ENCODE measurements at places on chromosomes 6 and 20.
A peak's percentile ranks its signal among the peaks of the same experiment; 100 is the strongest.

GRCh38 chr20:11496380-11496779 lies 421.3 kb upstream of the BTBD3 start:
- DNase-seq, result no peak

DNA sequence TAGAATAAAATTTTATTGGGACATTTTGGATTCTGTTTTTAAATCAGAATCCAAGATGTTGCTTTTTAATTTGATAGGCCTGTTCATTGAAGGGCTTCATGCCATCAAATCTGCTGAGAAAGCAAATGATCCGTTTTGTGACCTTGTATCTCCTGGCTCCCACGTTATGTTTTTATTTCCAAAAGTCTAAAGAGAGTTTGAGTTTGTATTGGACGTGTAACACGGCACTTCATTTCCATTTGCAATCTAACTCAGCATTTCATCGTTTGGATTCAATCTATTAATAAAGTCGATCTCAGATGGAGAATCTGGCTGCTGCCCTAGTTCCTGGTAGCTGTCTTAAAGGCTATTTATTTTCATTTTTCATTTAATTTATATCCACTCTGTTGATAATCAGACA lies 17.0 kb downstream of the KIF25 start:
- no peak for DNase-seq

- DNase-seq, result no peak
These were observed 886 bp upstream of the NFATC2 start for GRCh38 chr20:51543422-51543788.

DNA sequence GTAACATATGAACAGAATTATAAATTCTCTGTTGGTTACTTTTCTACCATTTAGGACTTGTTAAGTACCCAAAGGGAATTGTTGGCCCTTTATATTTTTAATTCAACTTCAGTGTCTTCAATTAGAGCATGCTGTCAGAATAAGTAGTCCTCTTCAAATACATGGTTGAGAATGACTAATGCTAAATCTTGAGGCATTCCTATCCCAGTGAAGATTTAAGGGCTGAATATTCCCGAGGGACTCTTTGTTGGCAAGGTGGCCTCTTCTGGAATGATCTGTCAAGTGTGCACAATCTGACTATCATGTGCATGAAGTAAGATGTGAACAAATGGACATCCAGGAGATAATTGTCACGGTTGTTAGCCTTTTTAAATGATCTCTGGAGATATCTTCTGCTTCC lies 421.7 kb downstream of the BMP2 start:
- DNase-seq, result no peak

GRCh38 chr6:154238831-154239230 lies 117.8 kb downstream of the IPCEF1 start:
- DNase-seq, result no peak

GRCh38 chr20:57079031-57080005 lies 187.1 kb downstream of the BMP7 start:
- no peak for DNase-seq

DNA sequence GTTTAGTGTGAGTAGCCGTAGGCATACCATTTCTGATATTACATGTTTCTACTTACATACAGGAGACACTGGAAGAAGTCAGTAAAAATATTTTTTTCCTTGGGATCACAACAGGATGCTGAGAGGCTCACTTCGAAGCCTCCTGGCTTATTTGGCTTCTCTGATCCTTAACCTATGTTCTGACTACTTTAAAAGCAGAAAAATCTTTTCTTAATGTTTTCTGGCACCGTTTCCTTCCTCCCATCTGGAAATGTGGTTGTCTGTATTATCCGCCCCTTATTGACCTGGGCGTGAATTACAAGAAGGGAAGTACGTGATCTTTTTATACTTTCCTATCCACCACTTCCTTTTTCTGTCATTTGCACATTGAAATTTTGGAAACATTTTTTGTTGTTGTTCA lies 379.6 kb downstream of the COL12A1 start:
- DNase-seq, result no peak

DNA sequence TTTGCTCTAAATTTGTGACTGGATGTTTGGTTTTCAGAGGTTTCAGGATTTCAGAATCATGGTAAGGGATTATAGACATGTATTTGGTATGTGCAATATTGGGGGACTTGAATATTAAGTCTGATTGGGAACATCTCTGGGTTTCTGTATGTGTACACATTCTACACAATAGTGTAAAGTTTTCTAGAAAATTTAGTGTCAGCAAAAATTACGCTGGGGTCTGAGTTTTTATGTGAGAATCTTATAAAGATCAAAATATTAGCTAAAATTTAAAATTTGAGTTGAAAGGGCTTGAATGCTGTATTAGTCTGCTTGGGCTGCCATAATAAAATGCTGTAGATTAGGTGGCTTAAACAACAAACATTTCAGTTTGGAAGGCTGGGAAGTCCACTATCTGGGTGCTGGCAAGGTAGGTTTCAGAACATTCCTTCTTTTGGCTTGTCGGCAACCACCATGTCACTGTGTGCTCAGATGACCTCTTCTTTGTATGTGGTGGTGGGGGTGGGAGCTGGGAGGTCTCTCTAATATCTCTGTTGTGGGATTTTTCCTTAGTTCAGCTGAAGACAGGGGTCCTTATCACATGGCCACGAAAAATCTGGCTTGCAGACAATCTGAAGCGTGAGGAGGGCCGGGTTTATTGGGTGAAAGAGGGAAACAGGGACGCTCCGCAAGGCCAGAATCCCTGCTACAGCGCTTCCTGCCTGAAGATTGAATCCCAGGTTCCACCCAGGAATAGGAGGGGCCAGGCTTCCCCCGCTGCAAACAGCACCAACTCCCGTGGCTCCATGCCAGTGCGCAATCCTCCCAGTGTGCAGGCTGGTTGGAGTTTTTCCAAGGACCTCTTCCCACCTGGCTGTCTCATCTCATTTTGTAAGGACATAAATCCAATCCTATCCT lies 299.7 kb downstream of the PLCB1 start:
- DNase-seq, result no peak

- no peak for DNase-seq
These were observed 220.0 kb downstream of the GRIK2 start for GRCh38 chr6:101613556-101613955.

- no peak for DNase-seq
These were observed 12.4 kb upstream of the KIAA0408 start for GRCh38 chr6:127471379-127472255.

DNA sequence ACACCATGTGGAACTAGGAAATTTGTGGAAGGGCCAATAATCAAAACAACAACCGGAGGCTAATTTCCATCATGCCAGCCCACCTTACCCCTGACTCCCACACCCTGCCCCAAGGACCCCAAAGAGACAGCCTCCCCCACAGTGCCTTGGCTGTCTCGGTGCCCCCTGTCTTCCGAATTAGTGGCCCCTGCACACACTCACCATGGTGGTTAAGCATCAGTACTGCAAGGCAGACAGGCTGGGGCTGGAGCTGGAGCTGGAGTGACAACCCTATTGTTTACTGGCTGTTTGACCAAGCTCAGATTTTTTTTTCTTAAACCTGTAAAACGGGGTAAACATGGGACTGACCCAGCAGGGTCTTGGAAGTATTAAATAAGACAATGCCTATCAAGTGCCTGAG lies 238.0 kb downstream of the TFAP2C start:
- DNase-seq, result no peak

GRCh38 chr6:18431581-18431980 lies 44.4 kb downstream of the RNF144B start:
- DNase-seq, result no peak

DNA sequence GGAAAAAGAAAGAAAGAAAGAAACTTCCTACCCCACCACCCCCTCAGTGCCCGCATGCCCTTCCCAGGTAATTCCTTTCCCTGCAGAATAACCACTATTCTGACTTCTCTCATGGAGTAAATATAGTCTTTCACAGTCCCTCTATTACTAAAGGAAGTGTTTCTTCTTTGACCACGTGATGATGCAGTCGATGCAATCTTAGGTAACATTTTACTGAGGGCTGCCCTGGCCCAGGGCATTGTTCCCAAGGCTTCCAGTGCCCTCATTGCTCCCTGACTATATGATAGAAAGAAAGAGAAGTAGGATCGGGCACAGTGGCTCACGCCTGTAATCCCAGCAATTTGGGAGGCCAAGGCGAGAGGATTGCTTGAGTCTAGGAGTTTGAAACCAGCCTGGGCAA lies 29.1 kb downstream of the ARHGAP40 start:
- no peak for DNase-seq

DNA sequence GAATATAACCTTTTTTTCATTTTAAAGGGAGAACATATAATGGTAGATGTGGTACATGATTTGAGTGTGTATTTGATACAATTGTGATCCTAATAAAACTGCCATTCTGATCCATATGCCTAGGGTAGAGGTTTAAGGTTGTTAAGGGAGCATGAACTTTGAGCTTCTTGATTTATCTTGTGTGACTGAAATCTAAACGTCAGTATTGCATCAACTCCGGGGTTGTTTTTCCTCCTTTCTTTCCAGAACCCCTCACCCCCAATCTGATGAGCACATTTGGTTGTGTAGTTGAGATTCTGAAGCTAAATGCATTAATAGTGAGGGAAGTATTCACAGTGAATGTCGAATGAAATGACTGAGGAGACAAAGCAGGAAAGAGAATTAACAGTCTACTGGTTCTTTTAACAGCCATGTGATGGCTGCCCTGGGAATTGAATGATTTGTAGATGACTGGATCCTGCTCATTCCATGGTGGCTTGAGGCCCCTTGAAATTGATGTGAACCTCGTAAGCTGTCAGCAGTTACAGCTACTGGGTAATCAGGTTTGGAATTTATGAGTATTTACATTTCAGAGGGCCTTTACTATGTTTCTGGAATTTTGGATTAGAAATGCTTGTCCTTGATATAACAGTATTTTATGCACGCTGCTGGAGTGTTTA lies 44.8 kb downstream of the FARS2 start:
- DNase-seq, result no peak

DNA sequence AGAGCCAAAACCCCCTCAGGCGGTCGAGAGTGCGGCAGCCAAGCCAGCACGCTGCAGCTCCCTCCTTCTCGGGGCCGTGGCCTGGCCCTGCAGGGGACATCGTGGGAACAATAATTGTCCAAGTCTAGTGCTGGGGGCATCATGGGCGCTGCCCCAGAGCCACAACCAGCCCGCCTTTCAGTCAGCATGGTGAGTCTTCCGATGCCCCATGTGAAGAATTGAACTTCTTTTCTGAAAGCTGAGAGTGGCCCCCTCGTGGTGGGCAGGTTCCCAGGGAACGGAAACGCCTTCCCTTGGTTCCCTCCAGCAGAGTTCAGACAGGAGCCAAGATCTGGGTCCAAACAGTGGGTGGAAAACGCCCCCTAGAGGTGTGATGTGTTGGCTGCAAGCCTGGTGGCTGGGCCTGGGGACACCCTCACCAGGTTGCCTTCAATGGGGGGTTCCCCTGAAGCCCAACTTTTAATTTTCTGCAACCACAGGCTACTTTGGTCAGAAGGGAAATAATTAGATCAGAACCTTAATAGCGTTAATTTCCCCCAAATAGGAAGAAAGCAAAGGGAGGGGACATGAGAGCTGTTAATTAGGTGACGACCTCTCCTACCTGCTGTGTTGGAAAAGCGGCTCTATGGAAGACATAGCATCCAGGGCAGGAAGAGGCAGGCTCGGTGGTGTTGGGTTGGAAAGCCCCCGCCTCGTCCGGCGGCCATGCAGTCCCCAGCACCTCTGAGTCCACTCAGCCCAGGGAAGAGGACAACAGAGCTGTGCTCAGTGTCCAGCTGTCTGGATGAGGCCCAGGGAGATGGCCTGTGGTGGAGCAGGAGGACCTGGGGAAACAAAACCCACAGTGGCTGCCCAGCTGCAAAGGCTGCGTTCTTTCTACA lies 4.7 kb upstream of the MRGBP start:
- peak; percentile 64 for DNase-seq

DNA sequence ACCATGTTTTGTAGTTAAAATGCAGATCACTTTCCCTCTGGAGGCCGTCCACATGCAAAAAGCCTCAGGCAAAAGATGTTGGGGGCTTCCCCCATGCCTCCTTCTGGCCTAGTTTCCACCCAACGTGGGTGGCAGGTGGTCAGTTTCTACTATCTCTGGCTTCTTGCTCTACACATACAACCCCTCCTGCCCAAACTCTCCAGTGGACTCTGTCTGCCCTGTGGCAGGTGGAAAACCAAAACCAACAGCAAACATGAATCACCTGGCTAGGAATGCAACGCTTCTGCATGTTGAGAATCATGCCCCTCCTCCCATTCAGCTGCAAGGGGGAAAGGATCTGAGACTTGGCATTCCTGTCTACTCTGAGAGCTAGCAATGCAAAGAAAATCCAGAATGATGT lies 94.8 kb downstream of the MBOAT1 start:
- no peak for DNase-seq

DNA sequence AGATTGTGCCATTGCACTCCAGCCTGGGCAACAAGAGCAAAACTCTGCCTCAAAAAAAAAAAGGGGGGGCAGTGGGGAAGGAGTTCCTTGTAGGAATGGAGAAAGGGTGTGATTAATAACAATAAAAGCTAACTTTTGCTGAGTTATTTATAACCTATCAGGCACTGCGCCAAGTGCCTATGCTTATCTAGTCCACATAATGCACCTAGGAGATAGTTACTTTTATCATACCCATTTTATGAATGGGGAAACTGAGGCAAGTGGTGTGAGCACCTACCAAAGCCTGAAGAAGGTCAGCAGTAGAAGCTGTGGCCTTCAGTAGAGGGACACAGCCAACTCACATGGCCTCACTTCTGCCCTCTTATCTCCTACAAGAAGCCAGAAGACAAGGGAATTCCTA lies 13.6 kb upstream of the PPP1R16B start:
- DNase-seq, result no peak

DNA sequence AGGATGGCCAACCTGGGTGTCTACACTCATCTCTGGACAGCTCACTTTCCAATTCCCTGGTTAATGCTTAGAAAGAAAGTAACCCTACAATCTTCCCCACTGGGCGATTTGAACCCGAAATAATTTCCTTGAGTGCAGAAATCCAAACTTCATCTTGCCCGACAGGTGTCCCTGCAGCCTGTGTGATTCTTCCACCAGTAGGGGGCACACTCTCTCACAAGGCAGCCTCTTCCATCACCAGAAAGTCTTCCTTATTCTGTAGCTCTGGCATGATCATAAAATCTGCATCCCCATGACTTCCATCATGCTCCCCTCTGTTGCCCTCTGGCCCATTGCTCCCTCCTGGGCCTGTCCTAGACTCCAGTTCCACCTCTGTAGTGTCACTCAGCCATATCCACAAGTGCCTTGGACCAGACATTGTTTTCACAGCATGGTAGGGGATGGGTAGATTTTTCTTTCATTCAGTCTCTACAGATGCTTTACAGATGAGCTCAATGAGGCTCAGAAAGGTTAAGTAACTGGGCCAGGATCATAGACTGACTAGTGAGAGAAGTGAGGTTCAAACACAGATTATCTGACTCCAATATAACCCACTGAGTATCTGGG lies 170.4 kb upstream of the SPTLC3 start:
- no peak for DNase-seq

GRCh38 chr6:90274451-90275030 lies 22.1 kb downstream of the BACH2 start:
- DNase-seq, result no peak
